ENCODE measurements at places on chromosomes 5 and 9. TPM values are rescaled to one million over a fixed set of nuclear protein-coding genes. Genes with fewer than 3 reads are reported as not detected.

DNA sequence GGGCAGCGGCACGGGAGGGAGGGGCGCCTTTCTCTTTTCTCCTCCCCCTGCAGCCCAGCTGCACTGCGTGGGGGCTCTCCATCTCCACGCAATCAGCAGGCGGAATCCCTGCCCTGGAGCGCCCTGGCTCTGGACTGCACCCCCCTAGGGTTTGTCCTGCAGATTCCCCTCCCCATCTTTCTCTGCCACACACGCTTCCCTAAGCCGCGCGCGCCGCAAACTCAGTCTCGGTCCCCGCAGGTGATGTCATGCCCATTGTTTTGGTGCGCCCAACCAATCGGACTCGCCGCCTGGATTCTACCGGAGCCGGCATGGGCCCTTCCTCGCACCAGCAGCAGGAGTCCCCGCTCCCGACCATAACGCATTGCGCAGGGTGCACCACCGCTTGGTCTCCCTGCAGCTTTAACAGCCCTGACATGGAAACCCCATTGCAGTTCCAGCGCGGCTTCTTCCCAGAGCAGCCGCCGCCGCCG, at the start of gene KCNN2:
Gene KCNN2 (plus strand): TSS at position 347 of the 473 bp plus-strand sequence. CDS start 70 bp downstream, at position 417.
- peak; percentile 84 for DNase-seq

The PFN3 gene
- not detected for total RNA-seq

DNA sequence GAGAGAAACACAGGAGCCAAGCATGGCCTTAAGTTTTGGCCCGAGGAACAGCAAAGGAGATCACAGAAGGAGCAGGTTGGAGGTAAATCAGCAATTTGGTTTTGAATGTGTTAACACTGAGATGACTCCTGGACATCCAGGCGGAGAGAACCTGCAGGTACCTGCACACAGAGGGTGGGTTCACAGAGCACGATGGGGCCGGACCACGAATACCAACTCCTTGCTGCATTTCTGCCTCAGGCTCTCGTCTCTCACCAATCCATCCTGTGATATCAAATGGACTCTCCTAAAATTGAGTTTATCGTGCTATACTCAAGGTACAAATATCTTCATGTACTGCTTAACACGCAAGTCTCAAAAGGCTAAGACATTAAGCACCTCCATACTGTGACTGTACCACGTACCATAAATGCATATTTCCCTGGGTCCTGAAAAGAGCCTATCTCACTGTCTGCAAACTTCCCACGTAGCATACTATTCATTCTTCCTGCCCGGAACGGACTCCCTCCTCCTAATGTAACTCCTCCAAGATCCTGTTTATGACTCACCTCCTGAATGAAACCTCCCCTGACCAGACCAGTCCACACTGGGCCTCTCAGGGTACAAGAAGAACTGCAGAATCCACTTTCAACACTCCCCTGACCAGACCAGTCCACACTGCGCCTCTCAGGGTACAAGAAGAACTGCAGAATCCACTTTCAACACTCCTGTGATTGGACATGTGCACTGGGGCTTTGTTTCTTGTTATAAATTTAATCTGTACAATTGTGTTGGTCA, 380.8 kb upstream of the RFX3 start:
- no peak for DNase-seq

The PCDHB2 gene
- total RNA-seq, result 3.7 TPM

DNA sequence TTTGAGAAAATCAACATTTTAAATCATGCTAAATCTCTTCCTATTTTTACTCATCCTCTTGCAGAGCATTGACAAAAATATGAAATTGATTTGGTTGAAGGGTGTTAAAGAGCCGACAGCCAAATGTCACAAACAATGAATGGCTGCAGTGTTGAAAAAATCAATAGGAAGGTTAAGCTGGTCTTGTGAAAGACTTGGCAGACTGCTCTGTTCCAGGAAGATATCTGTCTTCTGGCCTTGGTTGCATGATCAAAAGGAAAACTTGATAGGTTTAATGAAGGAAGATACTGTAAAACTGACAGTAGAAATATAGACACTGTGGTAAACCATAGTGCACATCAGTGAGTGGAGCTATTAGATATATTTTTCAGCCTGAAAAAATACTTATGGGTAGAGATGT, 103.6 kb downstream of the PBX3 start:
- DNase-seq, result no peak

DNA sequence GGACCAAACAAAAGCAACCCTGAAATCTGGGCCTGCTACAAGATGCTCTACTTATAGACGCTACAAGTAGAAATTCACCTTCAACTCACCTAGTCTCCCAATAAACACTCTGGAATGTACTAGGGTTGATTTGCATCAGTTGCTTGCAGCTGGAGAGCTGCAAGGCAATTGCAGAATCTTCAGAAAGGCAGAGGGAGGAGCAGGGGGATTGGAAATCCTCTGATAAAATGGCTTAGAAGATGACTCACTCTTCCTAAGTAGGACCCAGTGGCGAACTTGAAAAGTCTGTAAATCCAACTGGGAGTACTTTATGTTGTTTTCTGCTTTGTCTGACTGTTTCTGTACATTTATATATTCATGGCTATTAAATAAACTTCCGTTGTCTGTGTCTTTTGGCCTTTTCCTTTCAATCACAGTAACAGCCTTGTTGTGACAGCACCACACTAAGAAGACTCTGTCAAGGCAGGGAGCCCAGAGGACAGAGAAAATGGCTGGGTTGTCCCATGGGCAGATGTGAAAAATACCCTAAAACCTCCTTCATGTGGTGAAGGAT, 14.7 kb upstream of the MLLT3 start:
- DNase-seq, result no peak

DNA sequence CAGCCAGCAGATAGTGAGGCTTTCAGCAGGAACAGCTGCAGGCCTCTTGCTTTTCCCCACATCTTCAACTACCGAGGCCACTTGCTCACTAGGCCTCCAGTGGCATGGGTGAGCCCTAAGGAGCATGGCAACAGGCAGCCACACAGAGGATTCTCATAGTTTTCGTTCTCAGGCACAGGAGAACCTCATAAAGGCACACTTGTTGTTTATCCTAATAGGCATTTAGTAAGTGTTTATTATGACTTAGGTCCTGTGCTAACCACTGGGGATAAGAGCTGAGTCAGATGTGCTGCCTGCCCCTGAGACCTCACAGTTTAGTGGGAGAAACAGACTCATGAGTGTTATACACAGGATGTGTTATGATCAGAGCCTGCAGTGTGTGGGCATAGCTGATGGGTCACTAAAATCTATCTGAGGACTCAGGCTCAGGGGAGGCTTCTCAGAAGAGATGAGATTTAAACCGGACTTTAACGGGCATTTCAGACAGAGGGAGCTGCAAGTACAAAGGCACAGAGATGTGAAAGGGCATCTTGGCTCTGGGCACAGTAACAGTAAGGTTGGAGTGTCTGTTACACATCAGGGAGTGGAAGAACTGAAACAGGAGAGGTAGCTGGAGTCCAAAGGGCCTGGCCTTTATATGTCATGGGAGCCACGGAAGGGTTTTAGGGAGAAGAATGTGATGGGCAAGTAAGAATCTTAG, 21.0 kb upstream of the HEMGN start:
- DNase-seq, result no peak

DNA sequence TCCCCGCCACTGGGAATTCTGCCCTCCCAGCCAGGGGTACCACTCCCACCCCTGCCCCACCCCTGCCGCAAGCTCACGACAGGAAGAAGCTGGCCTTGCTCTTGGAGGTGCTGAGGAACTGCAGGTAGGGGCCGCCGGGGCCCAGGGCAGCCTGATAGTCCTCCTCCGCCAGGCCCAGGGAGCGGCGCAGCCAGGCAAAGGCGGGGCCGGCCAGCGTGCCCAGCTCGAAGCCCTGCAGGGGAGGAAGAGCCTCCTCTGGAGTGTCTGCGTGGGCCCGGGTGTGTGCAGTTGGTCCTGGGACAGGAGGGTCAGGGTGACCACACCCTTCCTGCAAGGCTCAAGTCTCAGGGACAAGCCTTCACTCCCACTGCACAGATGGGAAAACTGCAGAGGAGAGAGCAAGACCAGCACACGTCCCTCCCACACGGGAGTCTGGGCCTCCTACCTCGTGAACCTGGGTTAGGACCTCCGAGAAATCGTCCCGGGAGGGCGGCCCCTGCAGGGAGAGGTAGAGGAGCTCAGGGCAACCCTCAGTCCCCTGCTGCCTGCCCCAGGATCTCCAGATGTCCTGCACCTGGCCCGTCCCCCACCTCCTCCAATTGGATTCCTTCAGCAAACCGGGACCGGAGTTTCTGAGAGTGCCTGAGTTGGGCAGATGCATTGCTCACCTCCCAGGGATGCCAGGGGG, 2.4 kb downstream of the PIP5KL1 start:
- no peak for DNase-seq

DNA sequence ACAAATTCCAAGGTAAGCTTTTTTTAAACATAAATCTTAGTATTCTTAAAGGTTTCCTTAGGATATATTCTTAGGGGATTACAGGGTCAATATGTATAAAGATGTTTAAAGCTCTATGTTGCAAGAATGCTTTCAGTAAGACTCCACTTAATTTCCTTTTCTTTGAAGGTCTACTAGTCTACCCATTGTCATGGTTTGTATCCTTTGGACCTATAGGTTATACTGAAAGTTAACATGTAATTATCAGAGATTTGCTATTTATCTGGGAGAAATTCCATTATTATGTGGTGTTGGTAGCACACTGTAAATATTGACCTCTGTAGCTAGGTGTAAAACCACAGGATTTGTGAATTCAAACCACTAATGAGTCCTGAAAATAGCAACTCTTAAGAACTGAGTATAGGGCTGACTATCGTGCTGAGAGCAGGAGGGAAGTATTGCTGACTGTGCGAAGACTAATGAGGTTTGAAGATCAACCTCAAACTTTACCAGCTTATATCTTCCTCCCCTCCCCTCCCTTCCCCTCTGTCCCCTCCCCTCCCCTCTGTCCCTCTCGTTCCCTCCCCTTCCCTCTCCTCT, 85.6 kb downstream of the GADD45G start:
- DNase-seq, result no peak

DNA sequence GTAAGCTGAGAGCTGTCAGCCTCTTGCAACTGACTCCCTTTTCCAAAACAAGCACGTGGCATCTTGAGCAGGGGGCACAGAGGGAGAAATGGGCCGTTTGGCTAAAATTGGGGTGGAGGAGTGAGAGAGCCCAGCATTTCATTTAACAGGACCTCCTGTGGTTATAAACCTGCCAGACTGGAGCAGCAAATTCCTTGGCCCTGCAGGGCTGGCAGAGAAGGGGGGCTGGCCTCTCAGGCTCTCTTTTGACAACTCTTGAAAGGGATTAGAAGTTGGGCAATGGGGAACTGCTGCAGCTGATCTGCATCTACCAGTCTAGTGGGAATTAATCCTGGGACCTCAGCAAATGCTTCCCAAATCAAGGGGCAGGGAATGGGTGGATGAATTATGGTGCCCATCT, 7.2 kb upstream of the POU4F3 start:
- DNase-seq, result no peak

- no peak for DNase-seq
Measured at GRCh38 chr5:137466889-137467288, 32.2 kb downstream of the SPOCK1 start.

GRCh38 chr5:75510836-75511434, 494 bp downstream of the CERT1 start:
- peak; percentile 36 for DNase-seq

GRCh38 chr9:136757328-136757727, 715 bp downstream of the LCN8 start:
- no peak for DNase-seq

The NFIB gene
- total RNA-seq, result 68.7 TPM

The SLC6A7 gene
- not detected for total RNA-seq

The TBC1D9B gene
- 107 TPM for total RNA-seq

The PMPCA gene
- total RNA-seq, result 59.6 TPM

- DNase-seq, result no peak
Measured at GRCh38 chr5:144950996-144951395, 780.3 kb downstream of the KCTD16 start.

DNA sequence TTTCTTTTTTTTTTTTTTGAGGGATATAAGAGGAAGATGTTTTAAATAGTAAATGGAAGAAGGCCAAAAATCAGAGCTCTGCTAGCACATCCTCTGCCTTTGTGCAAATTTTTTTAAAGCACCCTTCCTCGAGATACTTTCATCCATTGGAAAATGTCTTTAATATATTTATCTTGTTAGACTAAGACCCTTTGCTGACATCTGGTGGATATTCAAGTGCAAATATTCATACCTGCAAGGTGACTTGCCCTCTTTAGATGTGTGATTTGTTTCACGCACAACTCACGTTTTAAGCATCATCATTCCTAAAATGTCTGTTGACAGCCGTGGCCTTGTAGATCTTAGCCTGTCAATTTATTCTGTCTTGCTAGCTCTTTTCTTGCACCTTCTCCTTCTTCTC, 258.5 kb downstream of the AGTPBP1 start:
- no peak for DNase-seq

DNA sequence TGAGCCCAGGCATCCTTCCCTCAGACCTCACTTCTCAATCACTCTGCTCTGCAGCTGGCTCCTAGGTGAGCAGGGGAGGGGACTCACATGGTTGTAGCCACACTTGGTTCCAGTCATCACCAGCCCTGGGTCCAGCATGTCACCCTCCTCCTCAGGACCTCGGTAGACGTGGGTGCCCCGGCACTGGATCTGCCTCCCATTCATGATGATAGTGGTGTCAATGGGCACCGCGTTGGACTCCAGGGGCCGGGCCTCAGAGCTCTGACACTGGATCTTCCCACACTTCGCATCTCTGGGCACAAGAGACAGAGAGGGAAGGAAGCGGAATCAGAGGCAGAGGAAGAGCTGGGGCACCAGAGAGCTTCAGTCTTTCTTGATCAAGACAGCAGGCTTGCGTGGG, 32.9 kb downstream of the NIPAL4 start:
- no peak for DNase-seq

DNA sequence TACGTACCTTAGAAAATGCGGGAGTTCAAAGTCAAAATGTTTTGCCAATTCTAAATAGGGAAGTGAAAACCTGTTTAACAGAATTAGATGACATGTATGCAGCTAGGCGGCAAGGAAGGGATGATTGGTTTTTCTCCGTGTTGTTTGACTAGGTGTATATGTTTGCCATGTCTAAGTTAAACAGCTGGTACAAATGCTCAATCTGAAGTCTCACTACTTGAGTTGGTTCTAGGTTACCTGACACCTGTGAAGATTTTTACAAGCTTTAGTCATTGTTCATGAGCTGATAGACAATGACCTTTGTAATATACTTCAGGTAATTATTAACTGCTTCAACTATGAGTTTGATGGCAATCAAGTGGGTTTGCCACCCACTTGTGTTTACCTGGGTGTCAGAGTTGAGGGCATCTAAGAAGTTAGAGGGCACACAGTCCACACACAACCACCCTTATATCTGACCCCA, 74.3 kb downstream of the SLC44A1 start:
- DNase-seq, result no peak

GRCh38 chr9:128026773-128027541, 40.2 kb downstream of the NAIF1 start:
- DNase-seq, result no peak
